ENCODE measurements at places on chromosomes 12 and 14.

- DNase-seq = no peak
Observed at GRCh38 chr14:35704793-35705493, 104.2 kb downstream of the RALGAPA1 start.

DNA sequence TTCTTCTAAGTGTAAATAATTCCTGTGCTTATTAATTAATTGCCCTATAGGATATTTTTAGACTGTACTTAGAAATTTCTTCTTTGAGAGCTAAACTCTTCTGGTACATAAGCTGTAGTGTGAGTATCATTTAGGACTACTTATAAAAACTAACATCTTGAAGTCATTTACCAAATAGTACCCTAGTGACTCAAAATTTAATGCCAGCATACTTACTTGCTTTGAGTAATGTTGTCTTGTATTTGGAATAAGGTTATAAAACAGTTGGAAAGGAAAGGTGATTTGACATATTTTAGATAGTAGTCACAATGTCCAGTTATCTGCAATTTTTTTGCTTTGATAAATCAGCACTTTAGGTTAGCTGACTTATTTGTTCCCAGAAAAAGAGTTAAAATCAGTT is 39.1 kb downstream of the SPATA7 start:
- DNase-seq = no peak

- DNase-seq = no peak
Observed at GRCh38 chr12:105813201-105813600, 325.6 kb downstream of the NUAK1 start.

GRCh38 chr14:97975216-97975615 is 1178.0 kb downstream of the VRK1 start:
- no peak for DNase-seq

- DNase-seq = peak; percentile 90
Observed at GRCh38 chr12:120495731-120496412, at the start of gene DYNLL1. Gene DYNLL1, plus strand, starts transcription at chr12:120496113. Its CDS starts 309 bp downstream, at chr12:120496422.

DNA sequence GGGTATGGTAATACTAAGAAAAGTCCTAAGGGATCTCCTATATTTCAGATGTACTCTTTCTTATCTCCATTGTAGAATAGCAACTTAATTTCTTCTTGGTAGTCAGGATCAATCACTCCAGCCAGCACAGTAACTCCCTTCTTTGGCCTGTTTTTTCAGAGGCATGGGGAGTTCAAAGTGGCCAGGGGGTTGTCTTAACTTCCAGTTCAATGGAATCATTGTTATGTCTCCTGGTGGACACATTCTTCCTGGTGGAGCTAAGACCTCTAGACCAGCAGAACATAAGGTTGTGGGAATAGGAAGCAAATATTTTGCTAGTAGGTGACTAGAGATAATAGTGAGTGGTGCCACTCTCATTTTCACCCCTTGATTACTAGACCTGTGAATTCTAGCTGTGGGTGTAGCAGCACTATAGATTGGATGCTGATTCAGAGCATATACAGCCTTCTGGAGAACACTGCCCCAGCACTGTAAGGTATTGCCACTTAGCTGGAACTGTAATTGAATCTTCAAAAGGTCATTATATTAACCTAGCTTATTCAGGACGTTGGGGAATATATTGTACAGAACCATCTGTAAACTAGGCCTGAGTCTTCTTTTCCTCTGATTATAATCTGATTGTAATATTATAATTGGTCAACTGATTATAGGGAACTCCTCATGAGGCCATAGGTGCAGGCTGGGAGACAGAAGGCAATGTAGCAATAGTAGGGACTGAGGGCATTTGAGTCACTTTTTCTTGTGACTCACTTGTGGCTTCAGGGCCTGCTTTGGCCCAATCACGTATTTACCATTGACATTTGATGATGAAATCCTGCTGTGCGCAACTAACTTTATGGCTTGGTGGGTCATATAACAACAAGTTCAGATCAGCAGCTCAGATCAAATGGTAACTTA is 60.2 kb upstream of the ATP2B1 start:
- no peak for DNase-seq

GRCh38 chr12:24488906-24489619 is 459.8 kb downstream of the BCAT1 start:
- no peak for DNase-seq

DNA sequence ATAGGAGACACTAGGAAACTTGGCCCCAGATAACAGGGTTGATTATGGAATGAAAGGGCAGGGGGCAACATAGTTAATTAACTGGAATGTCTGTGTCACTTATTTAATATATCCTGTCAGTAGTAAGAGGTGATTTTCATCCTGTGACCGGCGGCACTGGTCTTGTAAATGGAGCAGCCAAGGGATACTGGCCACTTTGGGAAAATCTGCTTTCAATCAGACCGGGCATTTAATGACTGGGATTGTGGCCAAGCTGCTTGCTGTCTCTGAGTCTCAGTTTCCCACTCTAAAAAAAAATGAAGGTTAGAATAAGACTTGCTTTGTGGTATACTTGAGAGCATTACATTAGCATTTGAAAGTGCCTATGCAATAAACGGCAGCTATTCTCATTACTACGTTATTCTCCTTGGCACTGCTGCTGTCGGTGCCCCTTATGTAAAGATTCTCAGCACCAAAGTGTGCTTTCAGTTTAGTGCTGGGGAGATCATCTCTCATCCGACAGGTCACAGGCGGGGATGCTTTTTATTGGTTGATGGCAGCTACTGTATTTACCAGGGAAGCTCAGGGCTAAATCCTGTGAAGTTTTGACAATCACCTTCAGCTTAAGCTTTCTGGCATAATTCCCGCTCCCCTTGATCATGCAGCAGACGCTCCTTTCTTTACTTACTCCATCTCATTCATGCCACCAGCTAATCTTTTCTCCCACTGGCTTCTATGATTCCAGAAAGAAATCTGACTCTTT is 162.1 kb downstream of the ESRRB start:
- DNase-seq = peak; percentile 66

GRCh38 chr14:51963286-51963685 is 26.1 kb upstream of the RTRAF start:
- no peak for DNase-seq

DNA sequence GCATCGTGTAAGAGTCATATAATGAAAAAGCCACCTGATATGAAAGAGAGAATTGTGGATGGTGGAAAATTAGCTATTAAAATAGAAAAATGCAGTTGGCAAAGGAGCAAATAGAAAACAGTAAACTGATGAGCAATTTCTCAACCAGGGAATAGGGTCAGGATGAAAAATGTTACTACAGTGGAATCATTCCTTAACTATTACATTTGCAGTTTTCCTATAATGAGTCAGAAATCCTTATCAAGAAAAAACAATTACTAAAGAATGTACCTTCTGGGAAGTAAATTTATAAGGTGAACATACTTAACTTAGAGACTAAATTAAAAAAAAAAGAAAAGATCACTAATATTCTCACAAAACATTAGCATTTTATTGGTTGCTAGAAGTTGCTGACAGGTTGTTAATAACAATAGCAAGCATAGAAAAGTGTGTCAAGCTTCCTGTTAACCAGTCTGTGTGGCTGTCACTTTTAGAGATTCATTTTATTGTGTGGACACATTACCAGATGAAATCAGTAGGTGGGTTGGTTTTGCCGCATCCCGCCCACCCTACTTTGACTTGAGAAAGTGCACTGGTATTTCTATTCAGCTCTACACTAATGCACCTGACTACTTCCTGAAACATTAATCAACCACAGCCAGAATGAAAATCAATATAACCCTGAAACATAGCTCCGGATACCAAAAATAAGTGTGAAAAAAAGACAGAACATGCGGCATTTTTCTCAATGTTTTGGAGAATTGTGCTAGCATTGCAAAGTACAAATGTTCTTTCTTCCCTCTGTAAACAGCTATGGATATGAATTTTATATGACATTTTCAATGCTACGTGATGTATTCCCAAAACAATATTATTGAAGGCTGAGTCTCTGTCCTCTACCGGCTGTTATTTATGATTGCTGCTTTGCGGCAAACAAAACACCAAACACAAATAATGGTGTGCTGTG is 576.7 kb downstream of the SLC16A7 start:
- no peak for DNase-seq

DNA sequence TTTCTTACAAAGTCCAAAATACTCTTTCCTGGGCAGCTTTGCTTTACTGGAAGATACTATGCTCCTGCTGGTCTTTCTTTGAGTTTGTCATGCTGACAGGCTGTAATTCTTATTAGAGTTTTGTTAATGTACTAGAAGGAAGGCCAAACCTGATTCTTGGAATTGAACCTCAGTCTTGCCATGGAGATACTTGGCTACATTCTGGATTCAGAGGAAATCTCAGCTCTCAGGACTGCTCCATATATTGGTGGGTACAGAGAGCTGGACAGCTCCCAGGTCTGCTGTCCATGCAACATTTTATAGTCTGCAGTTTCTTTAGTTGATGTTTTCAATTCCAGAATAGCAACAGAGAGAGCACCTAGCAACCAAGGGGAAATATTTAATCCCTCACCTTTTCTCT is 363.1 kb upstream of the STXBP6 start:
- no peak for DNase-seq

GRCh38 chr12:52144512-52145227 is 47.1 kb downstream of the KRT80 start:
- no peak for DNase-seq

- DNase-seq = no peak
Observed at GRCh38 chr12:101299346-101299745, 19.4 kb downstream of the UTP20 start.

- DNase-seq = no peak
Observed at GRCh38 chr12:39912211-39912980, 193.5 kb downstream of the SLC2A13 start.

DNA sequence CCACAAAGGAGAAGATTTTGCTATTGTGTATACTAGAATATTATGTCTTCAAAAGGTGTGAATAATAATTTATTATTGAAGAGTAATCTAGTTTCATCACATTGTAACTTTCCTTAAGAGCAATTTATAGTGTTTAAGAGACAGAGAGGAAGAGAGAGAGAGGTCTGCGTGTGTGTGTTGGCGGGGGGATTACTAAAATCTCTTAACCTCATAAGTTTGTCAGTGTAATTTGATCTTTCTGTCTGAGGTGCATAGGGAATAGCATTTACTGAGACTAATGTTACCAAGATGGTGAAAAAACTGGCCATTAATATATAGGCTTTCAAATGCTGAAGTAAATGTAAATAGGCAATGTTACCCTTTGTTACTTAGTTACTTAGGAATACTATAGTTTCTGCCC is 48.2 kb upstream of the BTG1 start:
- DNase-seq = no peak

GRCh38 chr12:26010293-26010821 is 51.9 kb downstream of the RASSF8 start:
- no peak for DNase-seq

DNA sequence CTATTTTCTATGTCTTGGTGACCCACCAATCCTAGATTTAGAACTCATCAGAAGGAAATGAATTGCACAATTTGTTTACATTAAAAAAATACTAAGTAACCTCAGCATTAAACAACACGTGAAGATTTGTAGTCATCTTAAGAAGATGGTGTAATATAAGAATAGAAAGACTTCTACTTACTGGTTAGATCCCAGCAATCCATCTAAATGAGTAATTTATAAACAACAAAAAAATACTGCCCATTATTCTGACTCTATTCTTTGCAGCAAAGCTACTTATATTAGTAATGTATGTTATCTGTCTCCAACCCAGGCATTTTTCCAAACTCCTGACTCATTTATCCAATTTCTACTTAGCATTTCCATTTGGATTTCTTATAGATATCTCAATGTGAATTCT is 67.8 kb downstream of the CD163L1 start:
- DNase-seq = no peak

- no peak for DNase-seq
Observed at GRCh38 chr14:76541594-76542219, 165.8 kb downstream of the ESRRB start.

- DNase-seq = peak; percentile 40
Observed at GRCh38 chr12:2959192-2959504, at the start of gene TEAD4. Gene TEAD4, plus strand, starts transcription at chr12:2959397.

DNA sequence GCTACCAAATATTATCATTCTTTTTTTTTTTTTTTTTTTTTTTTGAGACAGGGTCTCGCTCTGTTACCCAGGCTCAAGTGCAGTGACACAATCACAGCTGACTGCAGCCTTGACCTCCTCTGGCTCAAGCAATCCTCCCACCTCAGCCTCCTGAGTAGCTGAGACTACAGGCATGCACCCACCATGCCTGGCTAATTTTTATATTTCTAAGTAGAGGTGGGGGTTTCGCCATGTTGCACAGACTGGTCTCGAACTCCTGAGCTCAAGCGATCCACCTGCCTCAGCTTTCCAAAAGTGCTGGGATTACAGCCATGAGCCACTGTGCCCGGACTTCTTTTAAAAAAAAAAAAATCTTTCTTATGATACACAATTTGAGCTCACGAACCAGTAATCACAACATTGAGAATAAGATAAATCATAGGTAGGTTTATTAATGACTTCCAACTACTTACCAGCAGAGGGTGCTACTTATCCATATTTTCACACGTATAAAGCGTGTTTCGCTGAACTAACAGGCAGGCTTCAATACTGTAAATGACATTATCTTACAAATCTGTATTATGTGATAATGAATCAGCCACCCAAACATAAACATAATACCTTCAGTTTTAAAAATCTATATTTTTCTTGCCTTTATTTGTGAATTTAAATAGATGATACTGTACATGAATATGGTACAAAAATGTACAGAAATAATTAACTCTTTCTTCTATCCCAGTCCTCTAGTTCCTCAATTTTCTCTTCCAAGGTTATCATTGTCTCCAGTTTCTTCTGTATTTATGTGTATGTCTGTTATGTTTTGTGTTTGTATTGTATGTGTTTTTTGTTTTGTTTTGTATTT is 42.5 kb upstream of the BCAT1 start:
- DNase-seq = peak; percentile 64

DNA sequence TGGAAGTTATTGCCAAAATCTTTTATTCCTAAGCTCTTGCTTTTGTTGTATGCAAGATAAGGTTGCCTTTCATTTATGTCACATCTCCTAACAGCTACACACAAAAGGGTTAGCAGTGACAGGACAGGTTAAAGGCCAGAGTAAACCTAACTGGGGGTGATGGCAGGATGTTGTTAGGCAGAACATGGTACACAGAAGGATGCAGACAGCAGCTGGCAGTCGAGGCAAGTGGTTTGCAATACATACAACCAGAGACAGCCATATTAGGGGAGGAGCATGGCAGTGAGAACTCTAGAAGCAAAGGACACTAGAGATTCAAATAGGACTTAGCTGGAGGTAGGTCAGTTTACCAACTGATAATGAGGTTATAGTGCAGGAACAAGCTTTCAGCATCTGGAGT is 2.7 kb upstream of the ABCD2 start:
- DNase-seq = no peak

- DNase-seq = no peak
Observed at GRCh38 chr14:22928237-22929103, 706 bp downstream of the PRMT5 start.

DNA sequence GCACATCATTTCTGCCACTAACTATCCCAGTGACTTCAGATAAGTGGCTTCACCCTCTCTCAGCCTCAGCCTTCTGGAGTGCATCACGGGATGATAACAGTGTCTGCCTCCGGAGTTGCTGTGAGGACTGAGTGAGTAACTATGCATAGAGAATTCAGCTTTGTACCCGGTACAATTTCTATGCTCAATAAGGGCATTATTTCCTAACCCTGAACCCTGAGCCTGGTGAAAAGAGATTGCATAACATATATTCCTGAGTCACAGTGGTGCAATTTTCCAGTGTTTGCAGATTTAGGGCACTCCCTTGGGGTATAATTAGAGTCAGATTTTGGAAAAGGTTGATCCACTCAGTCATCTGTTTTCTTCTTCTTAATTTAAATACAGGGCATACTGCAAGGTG is 181.1 kb downstream of the PTPN11 start:
- DNase-seq = no peak

Measured in NCI-H1092 treated with DMSO at 0.1 percent for 48 hours (cell line).